Muscle of back (tissue), 13 donors: ENCODE measurements at places on chromosomes 2 and 18. TPM values are rescaled to one million over a fixed set of nuclear protein-coding genes. Genes with fewer than 3 reads are reported as not detected.
A peak's percentile ranks its signal among the peaks of the same experiment; 100 is the strongest.

GRCh38 chr18:9775178-9775577, 67.1 kb downstream of the RAB31 start:
- DNase-seq, result no peak

GRCh38 chr2:150211164-150211631, 276.3 kb downstream of the RND3 start:
- peak; percentile 39 for DNase-seq

GRCh38 chr2:204967199-204967960, 422.1 kb downstream of the PARD3B start:
- DNase-seq, result peak; percentile 5

- peak; percentile 48 for DNase-seq
These were observed 37.9 kb downstream of the GALNT1 start for GRCh38 chr18:35619464-35619863.

DNA sequence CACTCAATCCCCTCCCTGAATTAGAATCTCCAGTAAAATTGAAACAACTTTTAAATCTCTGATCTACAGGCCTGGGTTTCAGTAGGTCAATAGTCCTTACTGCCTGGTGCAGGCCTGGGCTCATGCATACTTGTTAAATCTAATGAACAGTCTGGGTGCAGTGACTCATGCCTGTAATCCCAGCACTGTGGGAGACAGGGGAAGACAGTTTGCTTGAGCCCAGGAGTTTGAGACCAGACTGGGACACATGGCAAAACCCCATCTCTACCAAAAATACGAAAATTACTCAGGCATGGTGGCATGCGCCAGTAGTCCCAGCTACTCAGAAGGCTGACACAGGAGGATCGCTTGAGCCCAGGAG, 94.7 kb upstream of the SP3 start:
- no peak for DNase-seq

DNA sequence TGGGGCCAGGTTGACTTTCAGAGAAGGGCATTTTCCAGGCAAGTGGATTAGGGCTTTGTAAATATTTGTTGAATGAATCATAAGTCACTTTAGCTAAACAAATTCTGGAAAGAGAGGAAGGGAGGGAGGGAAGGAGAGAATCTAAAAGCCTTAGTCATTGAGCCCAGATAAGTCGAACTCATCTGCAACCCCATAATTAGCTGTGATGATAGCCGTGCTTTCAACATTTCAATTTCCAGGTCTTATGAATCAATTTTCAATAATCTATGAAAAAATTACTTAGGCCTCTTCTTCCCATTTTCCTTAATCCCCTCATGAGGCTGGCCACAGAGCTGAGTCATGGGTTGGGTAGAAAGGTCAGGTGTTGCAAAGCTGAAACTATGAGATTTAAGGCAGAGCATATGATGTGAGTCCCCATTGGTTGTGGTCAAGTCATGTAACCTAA, 111.9 kb upstream of the MAPRE2 start:
- no peak for DNase-seq

GRCh38 chr2:12223732-12224131, 477.3 kb downstream of the LPIN1 start:
- no peak for DNase-seq

Gene TTN
- 373 TPM for polyA plus RNA-seq
